ENCODE measurements at places on chromosomes 3 and 15. TPM values are rescaled to one million over a fixed set of nuclear protein-coding genes. Genes with fewer than 3 reads are reported as not detected.

Gene HESX1
- total RNA-seq = 0.57 TPM

Gene LINGO1
- 1.7 TPM for total RNA-seq

Gene EIF4E3
- total RNA-seq = 33.2 TPM

GRCh38 chr3:42718338-42718737, 15.7 kb upstream of the HHATL start:
- DNase-seq = no peak

DNA sequence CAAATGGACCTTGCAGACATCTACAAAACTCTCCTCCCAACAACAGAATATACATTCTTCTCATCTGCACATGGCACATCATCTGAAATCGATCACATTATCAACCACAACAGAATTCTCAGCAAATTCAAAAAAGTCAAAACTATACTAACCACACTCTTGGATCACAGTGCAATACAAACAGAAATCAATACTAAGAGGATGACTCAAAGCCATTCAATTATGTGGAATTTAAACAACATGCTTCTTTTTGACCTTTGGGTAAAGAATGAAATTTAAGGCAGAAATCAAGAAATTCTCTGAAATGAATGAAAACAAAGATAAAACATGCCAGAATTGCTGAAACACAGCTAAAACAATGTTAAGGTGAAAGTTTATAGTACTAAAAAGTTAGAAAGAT, 358.1 kb downstream of the NSUN3 start:
- DNase-seq = no peak

DNA sequence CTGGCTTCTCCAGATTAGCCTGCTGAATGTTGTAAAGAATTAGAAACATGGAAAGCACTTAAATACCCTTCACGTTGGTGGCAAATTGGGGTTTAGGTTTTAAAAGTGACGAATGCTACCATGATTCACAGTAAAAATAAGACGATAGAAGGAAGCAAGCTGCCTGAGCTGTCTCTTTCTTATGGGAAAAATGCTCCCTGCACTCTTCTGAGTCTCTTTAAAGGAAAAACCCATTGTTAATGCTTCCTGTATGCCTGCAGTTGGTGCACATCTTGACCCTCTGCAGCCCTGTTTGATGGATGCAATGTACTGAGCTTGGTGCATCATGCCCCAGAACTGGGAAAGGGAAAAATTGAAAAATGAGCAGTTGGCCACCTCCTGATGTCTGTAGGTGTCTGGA, 258.6 kb upstream of the RASGRP1 start:
- no peak for DNase-seq

GRCh38 chr15:36632226-36632625, 52.8 kb downstream of the CDIN1 start:
- no peak for DNase-seq

Data from ureter (tissue), 1 donor.